ENCODE measurements at places on chromosomes 2 and 18.

GRCh38 chr18:44602845-44603244 is 77.8 kb upstream of the SETBP1 start:
- no peak for DNase-seq

- no peak for DNase-seq
Observed at GRCh38 chr2:174611006-174611405, 13.4 kb upstream of the WIPF1 start.

GRCh38 chr2:96233436-96233835 is 24.8 kb upstream of the STARD7 start:
- DNase-seq = no peak

GRCh38 chr2:174020926-174021662 is 55.9 kb upstream of the SP3 start:
- DNase-seq = no peak

GRCh38 chr18:74243127-74243526 is 48.6 kb downstream of the CYB5A start:
- no peak for DNase-seq
